H54 (cell line): ENCODE measurements at places on chromosomes 7 and 10.

DNA sequence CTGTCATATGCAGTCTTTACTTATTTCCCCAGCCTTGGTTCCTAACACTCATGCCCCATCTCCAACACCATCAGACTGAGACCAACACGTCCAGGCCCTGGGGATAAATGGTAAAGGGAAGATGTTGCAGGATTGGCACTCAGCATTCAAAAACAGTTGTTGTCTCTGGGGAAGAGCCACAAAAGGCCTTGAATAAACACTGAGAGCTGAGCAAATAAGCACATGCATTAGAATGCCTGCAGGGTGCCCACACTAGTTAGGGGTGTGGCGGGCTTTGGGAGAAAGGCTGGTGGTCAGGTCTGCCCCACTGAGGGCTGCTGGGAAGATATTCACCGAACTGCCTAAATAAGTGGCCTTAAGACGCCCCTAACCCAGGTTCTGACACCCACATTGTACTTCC lies 391.0 kb downstream of the GFRA1 start:
- no peak for DNase-seq

- DNase-seq, result no peak
Measured at GRCh38 chr10:18252086-18252485, 111.9 kb downstream of the CACNB2 start.

- DNase-seq, result no peak
Measured at GRCh38 chr7:112383671-112384417, 66.4 kb upstream of the IFRD1 start.

DNA sequence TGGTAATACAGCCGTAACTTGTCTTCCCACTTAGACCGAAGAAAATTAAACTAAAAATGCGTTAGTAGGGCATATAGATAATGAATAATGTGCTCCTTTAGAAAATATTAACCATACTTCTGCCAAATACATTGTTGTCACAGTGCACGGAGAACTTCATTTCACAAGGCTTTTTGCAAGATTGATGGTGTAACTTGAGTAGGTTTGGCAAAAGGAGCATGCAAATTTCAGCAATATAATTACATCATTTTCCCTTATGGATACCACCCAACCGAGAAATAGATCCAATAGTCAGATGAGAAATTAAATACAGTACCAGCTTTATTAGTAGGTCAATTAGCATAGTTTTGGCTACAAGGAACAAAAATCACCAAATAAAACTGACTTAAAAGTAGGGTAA lies 792.6 kb upstream of the C7orf33 start:
- DNase-seq, result no peak

GRCh38 chr10:98456043-98456570 lies 9.4 kb upstream of the HPS1 start:
- DNase-seq, result no peak

DNA sequence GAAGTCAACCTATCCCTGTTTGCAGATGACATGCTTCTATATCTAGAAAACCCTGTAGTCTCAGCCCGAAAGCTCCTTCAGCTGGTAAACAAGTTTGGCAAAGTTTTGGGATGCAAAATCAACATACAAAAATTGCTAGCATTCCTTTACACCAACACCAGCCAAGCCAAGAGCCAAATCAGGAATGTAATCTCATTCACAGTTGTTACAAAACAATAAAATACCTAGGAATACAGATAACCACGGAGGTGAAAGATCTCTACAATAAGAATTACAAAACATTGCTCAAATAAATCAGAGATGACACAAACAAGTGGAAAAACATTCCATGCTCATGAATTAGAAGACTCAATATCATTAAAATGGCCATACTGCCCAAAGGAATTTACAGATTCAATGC lies 50.4 kb upstream of the ZNF365 start:
- DNase-seq, result no peak

GRCh38 chr10:113142601-113143362 lies 192.7 kb downstream of the TCF7L2 start:
- DNase-seq, result no peak

- no peak for DNase-seq
Measured at GRCh38 chr7:69172357-69173077, 425.8 kb upstream of the AUTS2 start.

DNA sequence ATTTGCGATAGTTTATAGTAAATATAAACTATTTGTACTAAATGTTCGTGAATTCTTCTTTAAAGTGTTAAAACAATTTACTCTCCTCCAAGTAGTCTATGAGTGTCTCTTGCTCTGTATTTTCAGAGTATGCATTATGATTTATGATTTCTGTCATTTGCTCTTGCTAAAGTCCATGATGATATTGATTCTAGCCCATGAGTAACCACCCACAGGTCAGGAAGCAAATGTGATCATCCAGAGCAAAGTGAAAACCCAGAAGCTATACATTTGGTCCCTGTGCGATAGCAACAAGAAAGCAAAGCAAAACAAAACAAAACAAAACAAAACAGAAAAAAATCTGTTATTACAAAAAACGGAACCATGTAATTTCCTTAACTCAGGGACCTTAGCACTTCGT lies 225.9 kb downstream of the HDAC9 start:
- DNase-seq, result no peak

DNA sequence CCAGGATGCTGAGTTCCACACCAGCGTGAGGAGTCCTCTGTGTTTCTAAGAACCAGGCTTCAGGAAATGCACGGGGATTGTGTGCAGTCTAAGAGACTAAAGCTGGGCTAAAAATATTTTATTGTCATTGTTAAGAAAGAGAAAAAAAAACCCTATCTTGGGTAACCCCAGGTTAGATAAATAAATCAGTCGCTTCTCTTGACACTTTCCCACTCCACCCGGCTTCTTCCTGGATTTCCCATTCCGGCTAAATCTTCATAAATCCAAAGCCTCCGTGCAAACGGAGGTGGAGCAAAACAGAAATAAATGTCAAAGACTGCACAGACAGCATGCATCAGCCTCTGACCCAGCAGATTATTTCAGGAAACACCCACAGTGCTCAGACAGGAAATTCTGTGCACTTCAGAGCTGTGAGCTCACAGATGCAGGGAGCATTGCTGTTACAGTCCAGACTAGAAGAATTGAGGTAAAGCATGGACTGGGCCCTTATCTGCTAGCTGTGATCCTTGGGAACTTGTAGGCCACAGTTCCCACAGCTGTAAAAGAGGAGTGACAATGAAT lies 44.8 kb upstream of the GRID1 start:
- no peak for DNase-seq

DNA sequence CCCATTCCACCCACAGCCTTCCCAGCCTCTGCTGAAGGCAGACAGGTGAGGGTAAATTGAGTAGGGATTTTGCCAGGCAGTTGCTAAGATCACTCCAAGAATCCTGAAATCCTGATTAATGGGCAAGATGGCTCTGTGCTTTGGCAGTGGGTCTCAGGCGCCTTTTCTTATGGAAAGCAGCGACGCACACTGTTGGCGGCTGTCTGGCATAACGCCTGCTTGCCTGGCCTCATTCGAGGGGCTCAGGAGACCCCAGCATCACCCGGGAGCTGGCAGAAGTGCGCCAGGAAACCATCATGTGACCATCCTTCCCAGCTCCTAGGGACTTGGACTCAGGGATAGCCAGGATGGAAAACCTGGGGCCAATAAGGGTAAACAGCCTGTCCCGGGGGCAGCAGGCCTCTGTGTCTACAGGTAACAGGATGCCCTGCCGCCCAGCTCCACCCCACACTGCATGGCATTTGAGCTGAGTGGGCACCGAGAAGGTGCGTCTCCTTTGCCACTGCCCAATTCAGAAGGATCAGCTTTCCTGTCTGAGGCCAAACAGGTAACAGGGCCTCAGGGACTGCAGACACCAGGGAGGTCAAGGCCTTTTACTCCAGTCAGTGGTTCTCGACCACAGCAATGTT lies 98.6 kb downstream of the FAM53B start:
- no peak for DNase-seq

- DNase-seq, result no peak
Measured at GRCh38 chr10:120969219-120969645, 118.1 kb downstream of the WDR11 start.

DNA sequence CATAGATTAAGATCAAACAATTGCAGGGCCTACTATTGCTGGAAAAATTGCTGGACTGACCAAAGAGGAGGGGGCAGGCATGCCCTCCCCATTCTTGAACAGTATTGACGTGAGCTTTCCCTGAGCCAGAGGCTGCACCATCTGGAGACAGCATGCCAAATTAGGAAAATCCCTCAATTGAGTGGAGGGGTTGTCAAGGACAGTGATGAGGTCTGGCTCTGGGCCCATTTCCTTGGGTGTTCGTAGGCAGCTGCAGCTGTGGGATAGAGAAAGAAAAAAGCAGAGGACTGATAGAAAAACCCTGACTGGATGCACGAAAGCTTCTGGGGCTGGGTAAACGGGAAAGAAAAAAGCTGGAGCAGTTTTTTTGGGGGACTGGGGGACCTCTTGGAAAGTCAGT lies 22.8 kb upstream of the ORC5 start:
- DNase-seq, result no peak

- DNase-seq, result peak; percentile 45
Measured at GRCh38 chr7:45217358-45217757, 59.8 kb downstream of the RAMP3 start.

DNA sequence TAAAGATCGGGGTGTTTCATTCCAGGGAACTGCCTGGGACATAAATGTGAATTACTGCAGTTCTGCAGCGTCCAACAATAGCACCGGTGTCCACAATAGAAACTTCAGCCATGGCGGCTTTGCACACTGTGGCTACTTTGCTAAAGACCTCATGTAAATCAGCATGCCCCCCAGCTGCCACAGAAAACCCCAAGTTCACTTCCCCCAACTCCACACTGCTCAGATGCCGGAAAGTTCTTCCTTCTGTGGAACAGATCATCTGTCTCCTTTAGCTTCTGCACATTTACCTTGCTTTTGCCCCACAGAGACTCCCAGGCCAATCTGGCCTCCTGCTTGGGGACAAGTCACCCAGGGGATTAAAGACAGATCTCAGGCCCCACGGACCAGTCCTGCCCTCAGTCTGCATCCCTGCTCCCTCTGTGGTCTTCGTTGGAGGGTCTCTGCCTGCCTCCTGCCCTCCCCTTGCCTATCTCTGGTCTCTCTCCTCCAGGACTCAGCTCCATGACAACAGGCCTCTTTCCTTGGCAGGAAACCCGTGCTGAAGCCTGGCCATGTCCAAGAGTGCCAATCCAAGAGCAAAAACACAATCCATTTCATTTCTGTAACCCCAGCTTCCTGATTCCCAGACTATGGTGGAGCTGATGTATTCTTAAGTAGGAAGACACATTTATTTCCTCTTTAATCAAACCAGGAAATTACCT lies 403.2 kb downstream of the RPS24 start:
- DNase-seq, result no peak

DNA sequence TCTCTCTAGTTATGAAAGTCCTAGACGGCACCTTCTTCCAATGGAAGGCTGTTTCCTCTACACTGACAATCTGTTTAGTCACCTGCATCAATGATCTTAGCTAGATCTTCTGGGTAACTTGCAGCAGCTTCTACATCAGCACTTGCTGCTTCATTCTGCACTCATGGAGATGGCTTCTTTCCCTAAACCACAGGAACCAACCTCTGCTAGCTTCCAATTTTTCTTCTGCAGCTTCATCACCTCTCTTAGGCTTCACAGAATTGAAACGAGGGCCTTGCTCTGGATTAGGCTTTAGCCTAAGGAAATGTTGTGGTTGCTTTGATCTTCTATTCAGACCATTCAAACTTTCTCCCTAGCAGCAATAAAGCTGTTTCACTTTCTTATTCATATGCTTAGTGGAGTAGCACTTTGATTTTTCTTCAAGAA lies 24.6 kb downstream of the NAMPT start:
- no peak for DNase-seq

GRCh38 chr7:130505753-130506152 lies 13.9 kb downstream of the MEST start:
- no peak for DNase-seq

- no peak for DNase-seq
Measured at GRCh38 chr10:36254199-36254598, 612.1 kb upstream of the FZD8 start.

DNA sequence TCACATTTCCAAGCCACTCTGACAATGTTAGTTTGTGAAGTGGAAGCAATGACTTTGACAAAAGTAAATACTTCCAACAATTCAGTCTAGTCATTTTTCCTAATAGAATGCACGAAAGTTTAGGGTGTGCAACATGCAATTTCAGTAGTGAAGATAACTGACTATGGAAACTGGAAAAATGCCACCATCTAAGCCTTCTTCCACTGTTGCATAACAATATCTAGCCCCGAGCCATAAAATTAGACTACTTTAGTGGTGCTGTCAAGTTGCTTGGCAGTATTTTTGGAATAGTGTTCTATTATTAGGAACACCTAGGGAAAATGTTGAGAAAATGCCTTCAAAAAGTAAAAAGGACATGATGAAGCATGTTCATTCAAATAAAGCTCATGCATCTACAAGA lies 17.9 kb downstream of the SEMA3A start:
- DNase-seq, result no peak

- no peak for DNase-seq
Measured at GRCh38 chr10:34764472-34764946, 50.6 kb downstream of the PARD3 start.

DNA sequence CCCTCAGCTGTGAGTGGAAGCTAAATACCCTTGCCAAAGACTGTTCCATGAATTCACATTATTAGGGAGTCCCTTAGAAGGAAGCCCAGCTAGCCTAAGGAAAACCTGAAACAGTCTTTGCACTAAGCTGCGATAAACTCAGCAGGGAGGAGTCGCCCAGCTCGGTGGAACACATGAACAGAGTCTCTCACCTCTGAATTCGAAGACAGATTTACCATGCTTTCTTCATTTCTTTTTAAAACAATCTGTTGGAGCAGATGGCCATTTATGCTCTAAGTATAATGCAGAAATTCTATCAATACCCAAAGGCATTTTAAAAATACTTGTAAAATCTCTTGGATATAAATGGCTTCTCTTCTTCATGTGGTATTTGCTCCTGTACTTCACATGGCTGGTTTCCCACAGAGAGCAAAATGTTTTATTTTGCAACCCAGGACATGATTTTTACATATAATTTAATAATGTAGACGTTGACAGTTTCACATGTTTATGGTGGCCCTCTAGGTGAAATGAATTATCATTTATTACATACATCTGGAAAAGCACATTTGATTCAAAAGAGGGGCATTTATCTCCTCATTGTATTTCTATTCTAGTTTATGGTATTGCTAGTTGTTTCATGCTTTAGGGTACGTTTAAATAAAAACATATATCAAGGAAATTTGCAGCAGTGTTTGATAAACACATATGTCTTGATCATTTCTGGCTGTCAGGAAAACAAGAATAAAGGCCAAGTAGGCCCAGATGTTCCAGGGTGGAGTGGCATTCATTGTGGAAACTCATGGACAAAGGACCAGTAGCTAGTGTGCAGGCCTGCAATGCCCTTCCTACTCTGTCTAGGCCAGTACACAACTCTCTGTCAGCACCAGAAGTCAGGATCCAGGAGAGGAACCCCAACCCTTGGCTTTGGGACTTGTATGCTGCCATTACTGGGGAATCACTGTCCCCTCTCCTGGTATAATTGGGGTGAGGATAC lies 52.2 kb downstream of the LRGUK start:
- DNase-seq, result no peak
